Central memory CD8-positive, alpha-beta T cell (primary cell): ENCODE measurements at places on chromosomes 13 and 19.
A peak's percentile ranks its signal among the peaks of the same experiment; 100 is the strongest.

GRCh38 chr19:35399948-35400772, 29.3 kb downstream of the GPR42 start:
- peaks cover 1% of the 10 kb centered on the region for H3K36me3 ChIP-seq
- DNase-seq: no peak

GRCh38 chr13:43880926-43881325, 1.2 kb downstream of the LACC1 start:
- no peaks in the 10 kb centered on the region for H3K27me3 ChIP-seq
- peaks cover 13% of the 10 kb centered on the region for H3K4me1 ChIP-seq
- H3K36me3 ChIP-seq: peaks cover 2% of the 10 kb centered on the region
- no peak overlapping the region for H3K27ac ChIP-seq

GRCh38 chr13:56697011-56697410, 443.7 kb upstream of the PRR20A start:
- no peak overlapping the region for H3K4me3 ChIP-seq
- no peaks in the 10 kb centered on the region for H3K36me3 ChIP-seq
- H3K4me1 ChIP-seq: no peaks in the 10 kb centered on the region
- H3K27me3 ChIP-seq: no peaks in the 10 kb centered on the region

DNA sequence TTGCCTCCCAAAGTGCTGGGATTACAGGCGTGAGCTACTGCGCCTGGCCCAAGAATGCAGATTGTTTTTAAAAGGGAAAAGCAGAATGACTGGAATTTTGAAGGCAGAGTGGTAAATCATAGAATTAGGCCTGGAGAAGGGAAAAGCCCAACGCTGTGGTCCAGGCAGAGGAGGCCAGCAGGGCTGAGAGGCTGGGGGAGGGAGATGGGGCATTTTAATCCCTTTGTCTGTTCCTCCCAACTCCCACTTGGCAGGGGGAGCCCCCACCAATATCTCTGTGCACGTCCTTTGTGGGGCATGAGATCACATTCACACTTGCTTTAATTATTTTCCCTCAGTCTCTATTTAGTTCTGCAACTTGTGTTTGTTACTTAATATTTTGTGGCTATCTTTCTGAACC, 54.4 kb upstream of the RANBP3 start:
- no peak for DNase-seq
- no peak overlapping the region for H3K4me3 ChIP-seq
- peak overlapping the region; percentile 58 for H3K27ac ChIP-seq
- H3K36me3 ChIP-seq: peaks cover 4% of the 10 kb centered on the region
- H3K4me1 ChIP-seq: no peaks in the 10 kb centered on the region

DNA sequence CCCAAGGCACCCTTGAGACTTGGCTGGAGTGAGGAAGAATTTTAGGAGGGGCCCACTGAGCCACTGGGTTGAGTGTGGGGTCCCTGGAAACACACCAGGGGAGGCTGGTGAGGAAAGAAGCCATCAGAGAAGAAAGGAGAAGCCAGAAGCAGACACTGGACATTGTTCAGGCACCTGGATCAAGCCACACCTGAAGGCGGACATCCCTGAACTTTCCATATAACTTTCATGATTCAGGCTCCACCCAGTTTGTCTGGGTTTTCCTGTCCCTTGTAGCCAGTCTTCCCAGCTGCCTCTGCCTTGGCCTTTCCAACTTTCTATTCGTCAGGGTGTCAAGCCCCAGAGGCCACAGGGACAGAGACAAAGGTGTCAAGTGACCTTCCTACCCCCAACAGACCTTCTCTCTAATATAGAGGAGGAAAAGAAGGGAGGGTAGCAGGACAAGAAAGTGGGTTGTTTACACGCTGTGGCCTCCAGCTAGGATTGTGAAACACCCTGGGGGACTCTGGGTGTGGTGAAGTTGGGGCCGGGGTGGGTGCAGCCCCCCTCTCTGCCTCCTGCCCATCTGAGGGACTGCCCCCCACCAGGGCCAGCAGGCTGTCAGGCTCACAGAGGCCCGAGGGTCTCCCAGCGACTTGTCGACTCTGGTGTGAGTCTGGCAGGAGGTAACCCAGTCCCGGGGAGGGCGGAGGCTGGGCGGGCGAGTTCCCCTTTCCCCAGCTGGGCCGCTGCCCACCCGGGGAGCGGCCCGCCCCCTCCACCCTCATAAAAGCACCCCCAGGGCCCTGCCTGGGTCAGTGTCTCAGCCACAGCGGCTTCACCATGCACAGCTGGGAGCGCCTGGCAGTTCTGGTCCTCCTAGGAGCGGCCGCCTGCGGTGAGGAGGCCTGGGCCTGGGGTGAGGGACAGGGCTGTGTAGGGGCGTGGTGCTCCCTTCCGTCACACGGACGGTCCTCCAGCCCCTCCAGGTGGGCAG, at the start of gene CFD:
CFD (plus strand) TSS at position 797 of the 976 bp plus-strand sequence; CDS start at position 823, 26 bp downstream.
- H3K27ac ChIP-seq: peak within 1 kb of the TSS; percentile 10
- no peak for DNase-seq
- H3K27me3 ChIP-seq: peaks cover 13% of the 10 kb centered on the region

DNA sequence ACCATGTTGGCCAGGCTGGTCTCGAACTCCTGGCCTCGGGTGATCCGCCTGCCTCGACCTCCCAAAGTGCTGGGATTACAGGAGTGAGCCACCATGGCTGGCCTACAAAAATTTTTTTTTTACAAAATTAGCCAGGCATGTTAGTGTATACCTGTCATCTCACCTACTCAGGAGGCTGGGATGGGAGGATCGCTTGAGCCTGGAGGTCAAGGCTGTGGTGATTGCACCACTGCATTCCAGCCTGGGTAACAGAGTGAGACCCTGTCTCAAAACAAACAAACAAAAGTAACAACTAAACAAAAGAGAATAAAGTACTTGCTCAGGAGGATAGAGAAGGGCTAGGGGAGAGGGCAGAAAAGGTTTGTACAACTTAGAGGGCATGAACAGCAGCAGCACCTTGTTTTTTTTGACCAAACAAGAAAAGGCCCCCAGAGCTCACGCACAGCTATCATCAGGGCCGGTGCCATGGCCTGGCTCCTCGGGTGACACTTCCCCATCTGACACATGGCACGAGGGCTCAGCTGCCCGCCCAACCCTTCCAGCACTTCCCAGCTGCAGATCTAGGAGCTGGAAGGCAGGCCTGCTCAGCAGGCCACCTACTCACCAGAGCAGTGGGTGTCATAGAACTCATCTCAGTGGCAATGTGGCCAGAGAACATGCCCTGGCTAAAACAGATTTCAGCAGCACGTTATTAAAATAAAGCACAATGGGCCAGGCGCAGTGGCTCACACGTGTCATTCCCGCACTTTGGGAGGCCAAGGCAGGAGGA, 8.6 kb upstream of the SLC7A9 start:
- H3K36me3 ChIP-seq: peaks cover 2% of the 10 kb centered on the region
- H3K4me1 ChIP-seq: no peaks in the 10 kb centered on the region
- no peak for DNase-seq
- H3K27me3 ChIP-seq: no peaks in the 10 kb centered on the region
- H3K4me3 ChIP-seq: no peak overlapping the region
- peak overlapping the region; percentile 35 for H3K27ac ChIP-seq

DNA sequence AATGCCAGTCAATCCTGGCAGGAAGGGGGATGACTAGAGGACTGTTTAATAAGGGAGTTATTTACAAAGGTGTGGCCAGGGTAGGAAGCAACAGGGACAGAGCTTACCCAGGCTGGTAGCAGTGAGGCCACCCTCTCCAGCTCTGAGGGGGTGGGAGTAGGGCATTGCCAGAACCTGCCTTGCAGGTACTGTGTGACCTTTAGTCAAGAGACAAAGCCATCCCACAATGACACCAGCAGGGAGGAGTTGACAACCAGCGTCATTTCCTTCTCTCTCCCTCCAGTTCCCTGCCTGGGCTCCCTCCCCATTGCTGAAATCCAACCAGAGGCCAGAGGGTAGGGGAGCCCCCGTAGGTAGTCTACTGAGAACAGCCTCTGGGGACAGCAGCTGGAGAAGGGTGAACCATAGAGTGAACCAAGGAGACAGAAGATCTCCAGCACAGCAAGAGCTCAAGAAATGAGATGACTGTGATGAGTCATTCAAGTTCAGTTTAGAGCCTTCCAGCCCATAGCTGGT, 33.3 kb upstream of the SPATA13 start:
- peaks cover 12% of the 10 kb centered on the region for H3K27me3 ChIP-seq
- no peak overlapping the region for H3K27ac ChIP-seq
- peaks cover 22% of the 10 kb centered on the region for H3K4me1 ChIP-seq
- no peak overlapping the region for H3K4me3 ChIP-seq
- peaks cover 1% of the 10 kb centered on the region for H3K36me3 ChIP-seq

DNA sequence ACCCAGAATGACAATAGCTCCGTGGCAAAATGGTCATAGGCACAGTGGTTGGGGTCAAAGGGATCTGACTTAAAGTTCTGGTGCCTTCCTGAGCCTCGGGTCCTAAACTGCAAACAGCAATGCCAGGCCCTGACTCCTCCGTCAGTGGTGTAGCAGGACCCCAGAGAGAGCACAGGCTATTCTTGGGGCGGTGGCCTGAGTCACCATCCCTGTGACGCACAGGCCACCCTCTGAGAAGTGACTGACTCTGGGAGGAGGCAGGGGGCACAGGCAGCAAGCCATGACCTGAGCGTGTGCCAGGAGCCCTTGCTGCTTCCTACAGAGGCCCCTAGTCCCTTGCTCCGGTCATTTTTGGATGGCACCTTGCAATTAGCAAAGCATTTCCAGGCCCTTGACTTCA, 18.7 kb downstream of the PLVAP start:
- peaks cover 2% of the 10 kb centered on the region for H3K36me3 ChIP-seq
- H3K27me3 ChIP-seq: peaks cover 7% of the 10 kb centered on the region
- H3K4me1 ChIP-seq: no peaks in the 10 kb centered on the region
- H3K27ac ChIP-seq: no peak overlapping the region
- no peak overlapping the region for H3K4me3 ChIP-seq

DNA sequence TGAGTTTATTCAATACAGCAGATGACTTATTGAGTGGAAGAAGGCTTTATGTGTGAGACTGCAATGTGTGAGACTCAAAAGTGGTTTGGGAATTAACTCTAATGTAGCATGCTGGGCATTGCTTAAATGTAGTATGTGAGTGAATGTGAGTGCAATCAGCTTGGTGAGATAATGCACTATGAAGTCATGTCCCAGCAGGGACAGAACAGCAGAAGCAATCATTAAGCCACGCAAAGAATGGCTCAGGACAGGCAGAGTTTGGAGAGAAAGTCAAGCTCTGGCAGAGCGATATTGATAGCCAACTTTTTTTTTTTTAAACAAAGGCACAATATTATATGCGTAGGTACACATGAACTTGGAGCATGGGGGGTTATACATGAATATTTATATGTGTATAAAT, 597.7 kb downstream of the GPC6 start:
- peaks cover 1% of the 10 kb centered on the region for H3K36me3 ChIP-seq
- H3K4me1 ChIP-seq: no peaks in the 10 kb centered on the region
- no peak overlapping the region for H3K27ac ChIP-seq
- peaks cover 9% of the 10 kb centered on the region for H3K27me3 ChIP-seq
- H3K4me3 ChIP-seq: no peak overlapping the region
- no peak for DNase-seq

- no peak for DNase-seq
- peaks cover 37% of the 10 kb centered on the region for H3K27me3 ChIP-seq
- no peak overlapping the region for H3K4me3 ChIP-seq
- H3K36me3 ChIP-seq: no peaks in the 10 kb centered on the region
Measured at GRCh38 chr13:33080972-33081590, 64.9 kb downstream of the KL start.

DNA sequence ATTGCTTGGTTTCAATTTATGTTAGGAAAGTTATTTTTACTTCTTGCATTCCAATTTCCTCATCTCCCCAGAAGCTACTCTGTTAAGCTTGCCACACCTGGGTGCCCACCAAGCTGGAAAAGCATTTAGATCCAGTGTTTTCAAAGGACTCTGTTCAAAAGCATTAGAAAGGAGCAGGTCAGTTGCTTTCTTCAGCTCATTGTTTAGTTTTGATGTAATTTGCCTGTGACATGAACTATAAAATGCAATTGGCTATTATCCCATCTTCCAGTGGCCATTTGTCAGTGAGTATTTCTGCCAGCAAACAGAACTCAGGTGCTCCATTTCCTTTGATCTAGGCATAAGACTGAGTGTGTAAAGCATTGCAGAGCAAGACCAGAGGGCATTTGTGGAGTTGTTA, 46.7 kb upstream of the RNF113B start:
- H3K36me3 ChIP-seq: no peaks in the 10 kb centered on the region
- H3K27ac ChIP-seq: no peak overlapping the region
- H3K4me3 ChIP-seq: no peak overlapping the region
- no peak for DNase-seq
- H3K4me1 ChIP-seq: no peaks in the 10 kb centered on the region

- no peak overlapping the region for H3K4me3 ChIP-seq
- no peak for DNase-seq
- no peak overlapping the region for H3K27ac ChIP-seq
Measured at GRCh38 chr13:108968566-108968965, 339.2 kb downstream of the MYO16 start.

- peaks cover 12% of the 10 kb centered on the region for H3K27me3 ChIP-seq
- H3K36me3 ChIP-seq: no peaks in the 10 kb centered on the region
- H3K27ac ChIP-seq: no peak overlapping the region
Measured at GRCh38 chr13:33806470-33807248, 11.3 kb upstream of the RFC3 start.

DNA sequence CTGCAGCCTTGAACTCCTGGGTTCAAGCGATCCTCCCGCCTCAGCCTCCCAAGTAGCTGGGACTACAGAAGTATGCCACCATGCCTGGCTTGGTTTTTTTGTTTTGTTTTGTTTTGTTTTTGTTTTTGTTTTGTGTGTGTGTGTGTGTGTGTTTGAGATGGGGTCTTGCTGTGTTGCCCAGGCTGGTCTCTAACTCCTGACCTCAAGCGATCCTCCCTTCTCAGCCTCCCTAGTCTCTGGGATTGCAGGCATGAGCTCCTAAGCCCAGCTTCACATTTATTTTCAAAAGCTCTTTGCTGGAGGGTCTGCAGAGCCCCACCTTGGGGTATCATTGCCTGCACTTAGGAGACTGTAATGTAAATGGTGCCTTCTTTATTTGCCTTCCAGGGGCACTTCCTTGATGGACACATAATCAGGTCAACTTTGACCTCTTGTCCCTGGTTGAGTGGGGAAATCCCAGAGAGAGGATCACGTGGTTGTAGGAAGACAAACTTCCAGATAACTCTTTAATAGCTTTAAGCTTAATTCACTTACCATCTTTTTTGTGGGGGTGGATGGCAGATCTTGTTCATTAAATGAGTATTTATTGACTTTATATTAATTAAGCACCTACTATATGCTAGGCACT, 72.9 kb upstream of the NPAS1 start:
- no peak overlapping the region for H3K4me3 ChIP-seq
- H3K27me3 ChIP-seq: no peaks in the 10 kb centered on the region
- H3K4me1 ChIP-seq: peaks cover 63% of the 10 kb centered on the region
- no peak overlapping the region for H3K27ac ChIP-seq

- peak overlapping the region; percentile 75 for H3K4me3 ChIP-seq
- no peak overlapping the region for H3K27ac ChIP-seq
- peaks cover 11% of the 10 kb centered on the region for H3K4me1 ChIP-seq
- DNase-seq: no peak
- peaks cover 4% of the 10 kb centered on the region for H3K36me3 ChIP-seq
Measured at GRCh38 chr19:55369653-55370304, 484 bp downstream of the IL11 start.

- peak overlapping the region; percentile 69 for H3K27ac ChIP-seq
- peak; percentile 10 for DNase-seq
- no peaks in the 10 kb centered on the region for H3K27me3 ChIP-seq
Measured at GRCh38 chr13:77696006-77696878, 1.2 kb upstream of the SLAIN1 start.
